ENCODE measurements at places on chromosomes 3 and 15. TPM values are rescaled to one million over a fixed set of nuclear protein-coding genes. Genes with fewer than 3 reads are reported as not detected.

The PRSS50 gene
- total RNA-seq = 0.78 TPM

The XIRP1 gene
- total RNA-seq = 1,123 TPM

DNA sequence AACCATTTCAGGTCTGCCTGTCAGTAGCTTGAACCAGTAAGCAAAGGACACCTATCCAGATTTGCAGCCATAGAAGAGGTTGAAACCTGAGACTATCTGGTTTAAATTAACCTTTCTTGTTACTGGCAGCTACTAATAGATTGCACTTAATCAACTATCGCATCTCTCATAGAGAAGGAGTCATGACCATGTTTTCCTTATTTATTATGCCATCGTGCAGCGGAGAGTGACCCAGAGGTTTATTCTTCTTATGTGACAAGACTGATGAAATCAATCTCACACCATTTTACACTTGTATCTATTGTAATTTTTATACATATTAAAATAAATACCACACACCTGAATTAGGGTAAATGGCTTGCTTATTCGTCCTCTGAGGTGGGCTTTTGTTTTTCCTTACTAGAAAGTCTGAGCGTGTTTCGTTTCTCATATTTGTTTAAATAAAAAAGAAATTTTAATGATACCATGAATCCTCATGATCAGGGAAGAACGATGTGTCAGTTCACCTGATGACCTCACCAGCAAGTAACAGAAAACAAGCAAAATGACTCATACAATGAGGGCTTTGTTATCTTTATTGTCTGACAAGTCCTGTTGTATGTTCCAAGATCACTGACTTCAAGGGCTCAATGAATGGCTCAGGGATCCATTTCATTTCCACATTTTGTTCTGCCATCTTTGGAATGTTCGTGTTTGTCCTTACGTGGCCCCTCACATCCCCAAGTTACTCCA lies 379.5 kb upstream of the DPH6 start:
- DNase-seq = no peak

GRCh38 chr3:153396581-153396980 lies 234.6 kb downstream of the RAP2B start:
- DNase-seq = no peak

DNA sequence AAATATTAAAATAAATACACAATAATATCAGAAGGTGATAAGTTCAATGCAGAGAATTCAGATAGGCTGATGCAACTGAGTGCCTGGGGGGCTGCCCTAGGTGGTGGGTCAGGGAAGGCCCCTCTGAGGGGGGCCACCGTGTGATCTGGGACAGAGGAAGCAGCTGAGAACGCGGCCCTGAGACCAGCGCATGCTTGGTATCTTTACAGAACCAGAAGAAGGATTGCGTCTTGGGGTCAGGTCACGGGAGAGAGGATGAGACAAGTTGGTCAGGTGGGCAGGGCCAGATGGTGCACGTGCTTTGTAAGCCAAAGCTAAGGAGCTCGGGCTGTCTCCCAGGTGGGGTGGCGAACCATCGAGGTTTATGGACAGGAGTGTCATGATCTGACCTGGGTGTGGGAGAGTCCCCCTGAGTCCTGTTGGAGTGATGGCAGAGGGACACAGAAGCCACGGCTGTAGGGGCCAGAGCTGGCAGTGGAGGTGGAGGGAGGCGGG lies 121.2 kb downstream of the ETFA start:
- no peak for DNase-seq

All from cardiac septum (tissue), 1 donor.